ENCODE measurements at places on chromosomes 6 and 20.
A peak's percentile ranks its signal among the peaks of the same experiment; 100 is the strongest.

DNA sequence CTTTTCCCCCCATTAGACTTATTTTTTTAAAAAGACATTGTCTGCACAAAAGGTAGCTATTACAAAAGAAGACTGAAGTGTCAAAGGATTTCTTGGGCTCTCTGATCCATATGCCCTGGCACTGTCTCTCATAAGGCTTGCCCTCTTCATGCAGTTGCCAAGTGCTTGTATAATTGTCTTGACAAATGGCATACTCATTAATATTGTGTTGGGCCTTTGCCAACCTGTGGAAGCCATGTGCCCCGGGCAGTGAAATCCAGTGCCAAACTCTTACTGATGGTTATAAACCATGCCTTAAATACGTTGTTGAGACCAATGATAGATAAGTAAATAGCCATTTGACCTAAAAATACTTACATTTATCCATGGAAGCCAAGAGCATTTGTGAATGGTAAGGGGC lies 98.1 kb downstream of the FARS2 start:
- no peak for DNase-seq

GRCh38 chr6:225121-225721 lies 67.1 kb upstream of the DUSP22 start:
- DNase-seq = no peak

DNA sequence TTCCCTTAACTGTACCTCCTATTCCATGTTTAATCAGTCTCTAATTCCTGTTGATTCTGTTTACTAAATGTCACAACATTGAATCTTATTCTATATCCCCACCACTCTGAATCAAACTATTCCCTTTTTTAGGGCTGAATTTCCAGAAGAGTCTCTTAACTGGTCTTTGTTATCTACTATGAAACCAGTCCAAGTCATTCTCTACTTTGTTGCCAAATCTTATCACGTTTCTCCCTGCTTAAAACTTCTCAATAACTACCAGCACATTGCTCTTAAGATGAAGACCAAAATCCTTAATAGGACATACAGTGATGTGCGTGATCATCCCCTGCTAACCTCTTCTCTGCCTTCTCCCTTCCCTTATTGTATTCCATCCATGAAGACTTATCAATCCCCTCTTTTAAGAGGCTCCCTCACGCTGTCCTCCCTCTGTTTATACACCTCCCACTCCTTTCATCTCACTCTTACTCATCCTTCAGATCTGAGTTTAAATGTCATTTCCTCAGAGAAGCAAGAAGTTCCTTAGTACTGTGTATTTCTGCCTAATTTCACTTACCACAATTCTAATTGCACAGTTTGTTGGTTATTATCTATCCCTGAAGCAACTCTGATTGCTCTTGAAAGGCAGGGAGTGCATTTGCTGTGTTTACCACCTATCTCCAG lies 143.0 kb upstream of the AHI1 start:
- peak; percentile 38 for DNase-seq

GRCh38 chr6:157563611-157564284 lies 182.8 kb downstream of the ZDHHC14 start:
- no peak for DNase-seq

- no peak for DNase-seq
These were observed 15.5 kb upstream of the TPBG start for GRCh38 chr6:82348130-82348529.

- peak; percentile 47 for DNase-seq
These were observed 26.9 kb upstream of the MOCS1 start for GRCh38 chr6:39961178-39961577.

DNA sequence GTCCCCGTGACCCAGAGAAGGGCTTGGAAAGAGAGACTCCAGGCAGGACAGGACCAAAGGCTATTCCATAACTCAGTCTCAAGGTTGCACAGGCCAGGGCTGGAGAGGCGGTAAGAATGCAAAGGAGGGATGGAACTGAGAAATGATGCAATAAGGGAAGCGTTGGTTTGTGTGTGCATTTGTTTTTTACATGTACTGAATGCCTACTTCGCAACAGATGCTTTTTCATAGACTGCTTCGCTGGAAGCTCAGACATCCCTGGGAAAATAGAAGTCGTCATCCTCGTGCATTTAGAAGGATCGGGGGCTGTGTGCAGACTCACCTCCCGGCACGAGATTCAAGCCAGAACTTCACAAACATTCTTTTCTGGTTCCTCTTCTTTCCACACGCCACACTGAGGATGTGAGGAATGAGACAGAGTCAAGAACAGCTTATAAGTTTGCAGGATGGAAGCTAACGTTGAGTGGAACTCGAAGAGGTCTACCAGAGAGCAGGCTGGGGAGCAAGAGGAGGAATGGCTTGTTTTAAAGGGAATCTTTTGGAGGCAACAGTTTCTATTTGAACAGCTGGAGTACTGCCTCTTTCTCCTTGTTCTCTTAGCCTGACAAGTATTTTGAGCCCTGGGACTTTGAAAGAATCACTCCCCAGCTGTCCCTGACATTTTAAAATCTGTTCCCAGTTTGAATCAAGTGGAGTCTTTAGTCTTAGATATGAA lies 19.3 kb upstream of the LY86 start:
- no peak for DNase-seq

DNA sequence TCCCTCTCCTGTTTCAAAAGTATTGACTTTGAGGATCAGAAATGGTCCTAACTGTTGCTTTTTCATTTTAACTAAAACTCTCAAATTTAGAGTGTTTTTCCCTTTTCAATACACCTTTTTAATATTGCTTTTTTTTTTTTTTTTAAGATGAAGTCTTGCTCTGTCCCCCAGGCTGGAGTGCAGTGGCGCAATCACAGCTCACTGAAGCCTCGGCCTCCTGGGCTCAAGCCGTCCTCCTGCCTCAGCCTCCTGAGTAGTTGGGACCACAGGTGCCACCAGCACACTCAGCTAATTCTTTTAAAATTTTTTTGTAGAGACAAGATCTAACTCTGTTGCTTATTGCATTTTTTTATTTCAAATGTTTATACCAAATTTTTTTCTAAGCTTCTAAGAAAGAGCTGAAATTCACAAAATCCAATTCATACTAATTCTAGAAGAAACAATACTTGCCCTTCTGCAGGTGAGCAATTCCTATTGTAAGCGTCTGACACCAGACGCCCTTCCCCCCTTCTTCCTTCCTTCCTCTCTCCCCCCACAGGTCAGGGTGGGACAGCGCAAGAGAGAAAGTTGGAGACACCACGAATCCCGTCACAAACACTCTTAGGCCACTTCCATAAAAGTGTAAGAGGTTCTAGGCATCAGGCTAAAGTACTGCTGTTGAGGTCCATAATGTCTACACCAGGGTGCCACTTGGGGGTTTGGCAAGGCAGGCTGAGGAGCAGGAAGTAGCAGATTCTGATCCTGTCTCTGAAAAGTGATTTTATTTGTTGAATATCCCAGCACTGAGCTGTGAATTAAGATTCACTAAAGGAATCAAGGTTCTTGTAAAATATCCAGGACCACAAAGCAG lies 12.8 kb downstream of the DLL1 start:
- no peak for DNase-seq

DNA sequence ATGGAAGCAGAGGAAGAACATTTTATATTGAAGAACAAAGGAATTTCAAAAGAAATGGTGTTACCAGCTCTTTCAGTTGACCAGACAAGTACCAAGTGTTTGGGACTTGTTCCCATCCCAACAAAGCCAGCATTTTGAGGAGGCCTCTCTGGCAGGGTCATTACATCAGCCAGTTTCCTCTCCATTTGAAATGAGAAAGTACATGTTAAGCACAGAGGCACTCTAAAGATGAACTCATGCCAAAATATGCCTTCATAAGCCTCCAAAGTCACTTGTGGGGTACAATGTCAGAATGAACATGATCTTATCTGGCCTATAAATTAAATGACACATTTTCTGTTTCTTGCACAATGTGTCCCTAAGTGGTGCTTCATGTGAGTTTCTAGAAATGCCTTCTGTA lies 223.9 kb downstream of the PRL start:
- DNase-seq = no peak

DNA sequence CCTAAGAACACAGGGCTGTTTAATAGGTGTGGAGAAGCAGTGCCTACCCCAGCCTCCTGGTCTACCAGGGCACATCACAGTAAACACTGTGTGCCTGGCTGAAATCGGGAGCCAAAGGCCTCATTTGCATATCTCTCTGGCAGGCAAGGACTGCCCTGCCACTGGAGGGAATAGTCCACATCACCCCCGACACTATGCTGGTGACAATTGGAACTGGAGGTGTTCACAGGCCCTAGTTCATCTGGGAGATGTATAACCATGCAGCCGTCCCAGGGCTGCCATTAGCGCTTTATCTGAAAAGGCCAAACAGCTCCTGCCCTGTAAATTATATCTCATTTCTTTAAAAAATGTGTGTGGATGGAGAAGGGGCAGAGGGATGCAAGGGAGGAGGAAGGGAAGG lies 150.3 kb downstream of the LINC00237 start:
- no peak for DNase-seq

DNA sequence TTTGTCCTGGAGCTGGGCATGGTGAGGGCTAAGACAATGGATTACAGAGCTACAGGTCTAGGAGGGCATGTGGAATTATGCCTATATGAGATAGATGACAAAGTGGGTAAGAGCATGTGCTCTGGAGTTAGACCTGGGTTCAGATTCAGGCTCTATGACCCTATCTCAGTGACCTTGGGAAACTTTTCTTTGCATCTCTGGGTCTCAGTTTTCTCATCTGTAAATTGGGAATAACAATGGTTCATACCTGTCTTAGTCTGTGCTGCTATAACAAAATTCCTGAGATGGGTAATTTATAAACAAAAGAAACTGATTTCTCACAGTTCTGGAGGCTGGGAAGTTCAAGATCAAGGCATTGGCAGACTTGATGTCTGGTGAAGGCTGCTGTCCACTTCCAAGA lies 30.3 kb downstream of the PPARD start:
- DNase-seq = no peak

- DNase-seq = no peak
These were observed 221.2 kb downstream of the FNDC1 start for GRCh38 chr6:159390381-159390780.

DNA sequence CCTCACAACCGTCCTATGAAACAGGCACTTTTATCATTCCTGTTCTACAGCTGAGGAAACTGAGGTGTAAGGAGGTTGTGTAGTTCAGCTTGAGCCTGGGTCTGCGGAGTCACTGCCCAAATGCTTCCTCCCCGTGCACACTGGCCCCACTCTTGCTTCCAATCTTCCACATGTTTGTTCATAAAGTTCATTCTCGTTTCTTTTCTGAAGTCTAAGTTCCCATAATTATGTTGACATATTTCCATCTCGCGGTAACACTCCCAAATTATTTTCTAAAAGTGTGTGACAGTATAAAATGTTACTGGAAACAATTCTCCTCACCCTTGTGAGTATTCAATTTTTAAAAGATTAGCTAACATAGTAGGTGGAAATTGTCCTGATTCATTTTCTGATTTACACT lies 106.9 kb downstream of the SLC22A3 start:
- DNase-seq = no peak

DNA sequence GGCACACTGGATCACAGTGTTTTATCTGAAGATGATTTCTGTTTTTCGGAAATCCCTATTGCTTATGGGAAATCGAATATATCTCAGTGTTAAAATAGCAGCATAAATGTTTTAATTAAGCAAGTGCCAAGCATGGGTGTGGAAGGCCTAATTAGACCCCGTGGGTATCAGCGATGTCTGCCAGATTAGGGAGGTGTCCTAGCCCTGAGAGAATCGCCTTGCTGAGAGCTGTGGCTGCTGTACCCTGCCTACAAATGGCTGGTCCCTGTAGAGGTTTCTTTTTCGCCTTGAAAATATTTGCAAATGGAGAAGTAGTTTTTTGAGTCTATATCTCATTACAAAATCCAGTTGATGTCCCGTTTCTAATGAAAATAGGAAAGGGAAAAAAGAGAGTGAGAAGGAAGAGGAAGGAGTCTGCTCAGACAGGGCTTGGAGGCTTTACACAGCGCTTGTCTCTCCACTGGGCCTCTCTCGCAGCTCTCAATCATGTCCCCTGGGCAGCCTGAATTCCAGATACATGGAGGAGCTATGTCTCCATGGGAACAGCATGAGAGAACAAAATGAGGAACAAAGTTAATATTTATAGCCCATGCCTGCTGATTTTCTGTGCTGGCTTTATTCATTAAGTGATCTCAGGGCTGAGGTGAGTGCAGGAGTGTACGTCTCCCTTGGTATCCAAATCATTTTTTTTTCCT lies 35.2 kb upstream of the BCLAF1 start:
- no peak for DNase-seq

DNA sequence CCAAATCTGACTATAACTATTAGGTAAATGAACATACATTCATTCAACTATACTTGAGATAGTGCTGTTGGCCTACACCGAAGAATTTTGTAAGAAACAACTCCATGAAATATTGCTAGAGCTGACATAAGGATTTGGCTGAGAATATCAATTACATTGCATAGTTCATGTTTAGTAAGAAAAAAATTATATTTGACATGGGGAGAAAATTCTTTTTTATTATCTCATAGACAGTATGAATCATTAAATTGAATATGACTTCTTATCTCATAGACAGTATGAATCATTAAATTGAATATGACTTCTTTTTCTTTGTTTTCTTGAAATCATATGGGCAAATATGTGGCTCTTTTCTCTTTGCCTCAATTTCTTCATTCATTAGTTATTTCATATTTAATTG lies 212.3 kb upstream of the HSF2 start:
- no peak for DNase-seq

GRCh38 chr6:122853259-122853995 lies 64.4 kb downstream of the SMPDL3A start:
- no peak for DNase-seq

DNA sequence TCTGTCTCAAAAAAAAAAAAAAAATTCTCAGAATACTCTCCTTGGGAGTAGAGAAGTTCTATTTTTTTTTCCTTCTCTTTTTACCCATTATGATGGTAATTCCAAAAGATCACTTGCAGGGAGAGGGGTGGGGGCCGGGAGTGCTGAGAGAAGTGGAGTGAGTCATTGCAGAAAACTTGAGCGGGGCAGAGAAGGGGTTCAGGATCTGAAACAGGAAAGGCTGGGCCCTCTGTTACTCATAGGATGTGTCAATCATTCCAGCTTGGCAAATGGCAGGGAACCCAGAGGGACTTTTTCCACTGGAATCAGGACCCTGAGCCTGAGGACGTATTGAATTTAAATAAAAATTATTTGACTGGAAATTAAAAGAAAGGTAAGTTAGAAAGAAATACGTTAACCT lies 111.4 kb upstream of the ARMC2 start:
- DNase-seq = peak; percentile 92

DNA sequence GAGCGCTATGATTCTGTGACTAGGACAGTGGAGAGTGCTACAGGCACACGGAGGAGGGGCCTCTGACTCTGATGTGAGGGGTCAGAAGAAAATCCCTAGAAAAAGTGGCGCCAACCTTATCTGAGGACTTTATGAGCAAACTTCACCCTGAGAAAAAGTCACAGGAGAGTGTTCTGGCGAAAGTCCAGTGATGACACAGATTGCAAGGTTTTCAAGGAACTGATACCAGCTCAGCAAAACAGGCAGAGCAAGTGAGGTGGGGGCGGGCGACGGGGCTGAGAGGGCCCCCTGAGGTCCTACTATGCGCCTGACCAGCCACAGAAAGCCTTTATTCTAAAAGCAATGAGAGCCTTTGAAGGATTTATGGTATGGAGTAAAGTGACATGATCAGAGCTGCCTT lies 73.3 kb downstream of the SLC22A23 start:
- peak; percentile 72 for DNase-seq

- peak; percentile 65 for DNase-seq
These were observed 253.2 kb downstream of the PLCB1 start for GRCh38 chr20:8385247-8385646.

All from IMR-90 (cell line).